Cortex of kidney (tissue), 1 donor: ENCODE measurements at places on chromosomes 2 and 18.

GRCh38 chr2:238259061-238260020 is 19.5 kb upstream of the HES6 start:
- no peak for DNase-seq

DNA sequence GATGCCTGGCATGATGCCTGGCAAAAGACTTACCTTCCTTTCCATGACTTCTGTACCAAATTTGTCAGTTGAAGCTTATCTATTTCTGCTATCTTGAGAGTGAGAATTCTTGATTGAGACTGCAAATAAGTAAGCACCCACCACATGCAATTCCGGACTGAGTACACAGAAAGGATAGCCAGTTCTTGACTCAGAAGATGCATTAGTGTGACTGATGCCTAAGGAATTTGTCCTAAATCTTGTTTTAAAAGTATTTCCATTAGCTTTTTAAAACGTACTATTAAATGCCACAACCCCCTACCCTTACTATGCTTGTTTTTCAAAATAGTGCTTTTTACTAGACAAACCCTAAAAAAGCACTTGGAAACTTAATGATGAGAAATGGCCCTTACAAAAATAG is 545 bp downstream of the MPP4 start:
- DNase-seq: no peak

DNA sequence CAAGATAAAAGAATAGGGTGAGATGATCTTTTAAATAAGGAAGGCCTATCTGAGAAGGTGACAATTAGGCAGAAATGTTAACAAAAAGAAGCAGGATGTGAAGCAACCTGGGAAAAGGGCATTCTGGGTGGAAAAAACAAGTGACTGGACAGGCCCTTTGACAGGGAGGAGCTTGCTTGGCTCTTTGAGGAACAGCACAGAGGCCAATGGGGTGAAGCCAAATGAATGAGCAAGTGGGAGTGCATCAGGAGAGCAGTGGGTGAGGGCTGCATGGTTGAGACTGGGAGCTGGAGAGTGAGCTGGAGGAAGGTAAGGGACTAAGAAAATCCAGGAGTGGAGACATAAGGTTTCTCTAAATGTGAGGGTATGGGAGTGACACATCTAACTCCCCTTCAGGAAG is 126.9 kb downstream of the TDRD15 start:
- no peak for DNase-seq

GRCh38 chr18:44909191-44909719 is 228.6 kb downstream of the SETBP1 start:
- DNase-seq: no peak

DNA sequence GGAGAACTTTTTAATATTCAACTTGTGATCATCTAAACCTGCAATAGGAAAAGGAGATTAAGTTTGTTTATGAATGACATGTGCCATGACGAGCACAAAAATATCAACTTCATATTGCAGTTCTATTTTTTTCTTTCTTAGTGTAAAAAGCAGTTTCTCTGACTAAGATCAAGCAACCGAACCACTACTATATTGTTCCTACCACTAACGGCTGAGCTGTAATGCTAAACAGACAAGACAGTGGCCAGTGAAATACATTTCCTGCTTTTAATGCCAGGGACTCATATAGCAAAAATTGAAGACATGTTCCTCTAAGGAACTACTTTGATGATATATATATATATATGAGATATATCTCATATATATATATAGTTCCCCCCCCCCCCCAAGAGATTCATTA is 1705.6 kb upstream of the TMEFF2 start:
- DNase-seq: no peak

GRCh38 chr2:172299741-172300140 is 127.6 kb upstream of the ITGA6 start:
- no peak for DNase-seq

DNA sequence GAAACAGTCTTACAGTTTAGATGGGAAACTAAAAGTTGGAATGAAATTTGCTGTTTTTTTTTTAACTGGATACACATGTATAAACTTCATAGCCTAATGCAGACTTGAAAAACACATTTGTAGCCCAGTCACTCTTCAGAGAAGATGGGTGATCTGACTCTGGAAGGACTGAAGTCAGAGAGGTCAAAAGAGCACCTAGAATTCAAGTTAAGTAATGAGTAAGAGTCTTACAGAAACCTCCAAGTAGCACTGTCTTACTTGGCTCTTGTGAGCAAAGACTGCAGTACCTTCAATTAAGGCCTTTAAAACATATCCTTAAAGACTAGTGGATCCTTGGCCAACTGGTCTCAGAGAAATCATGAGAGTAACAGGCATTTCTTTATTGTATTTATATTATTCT is 41.9 kb downstream of the TRAPPC8 start:
- DNase-seq: no peak

GRCh38 chr2:127455566-127456493 is 37.6 kb downstream of the PROC start:
- DNase-seq: no peak

GRCh38 chr2:128003463-128003862 is 24.4 kb downstream of the SAP130 start:
- no peak for DNase-seq

DNA sequence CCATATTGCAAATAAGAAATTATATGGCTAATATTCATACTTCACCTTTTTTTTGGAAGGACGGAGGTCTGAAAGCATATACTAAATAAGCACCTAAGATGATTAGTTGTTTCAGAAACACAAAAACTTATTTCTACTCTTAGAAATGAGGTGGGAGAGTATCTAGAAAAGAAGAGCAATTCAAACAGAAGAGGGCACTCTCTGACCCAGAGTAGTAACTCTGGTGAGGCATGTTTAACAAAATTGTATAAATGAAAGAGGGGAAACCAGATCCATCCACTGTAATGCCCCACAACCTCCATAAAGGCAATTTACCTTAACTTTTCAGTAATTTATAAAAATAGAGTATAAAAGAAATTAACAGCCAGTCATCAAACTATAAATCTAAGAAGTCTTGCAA is 669.6 kb upstream of the VRK2 start:
- DNase-seq: no peak

- no peak for DNase-seq
Measured at GRCh38 chr2:187617905-187618304, 63.7 kb upstream of the TFPI start.

GRCh38 chr2:1480671-1481076 is 67.4 kb downstream of the TPO start:
- DNase-seq: no peak

DNA sequence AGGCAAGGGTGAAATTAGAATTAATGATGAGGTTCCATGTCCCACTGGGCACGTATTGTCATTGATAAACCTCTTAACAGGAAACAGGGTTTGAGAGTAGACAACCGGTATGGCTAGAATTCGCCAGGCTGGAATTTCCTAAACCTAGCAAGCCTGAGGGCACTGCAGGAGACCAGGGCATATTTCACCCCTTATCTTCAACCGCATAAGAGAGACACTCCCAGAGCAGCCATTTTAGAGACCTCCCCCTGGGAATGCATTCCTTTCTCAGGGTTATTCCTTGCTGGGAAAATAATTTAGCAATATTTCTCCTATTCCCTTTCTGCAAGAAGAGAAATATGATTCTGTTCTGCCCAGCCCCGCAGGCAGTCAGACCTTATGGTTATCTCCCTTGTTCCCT is 334.6 kb upstream of the LYPD1 start:
- no peak for DNase-seq

- no peak for DNase-seq
Measured at GRCh38 chr2:60547841-60548240, 5.6 kb downstream of the BCL11A start.

- no peak for DNase-seq
Measured at GRCh38 chr2:33130054-33130447, 183.3 kb downstream of the LTBP1 start.

- DNase-seq: no peak
Measured at GRCh38 chr2:158321264-158321663, 135.3 kb downstream of the CCDC148 start.

DNA sequence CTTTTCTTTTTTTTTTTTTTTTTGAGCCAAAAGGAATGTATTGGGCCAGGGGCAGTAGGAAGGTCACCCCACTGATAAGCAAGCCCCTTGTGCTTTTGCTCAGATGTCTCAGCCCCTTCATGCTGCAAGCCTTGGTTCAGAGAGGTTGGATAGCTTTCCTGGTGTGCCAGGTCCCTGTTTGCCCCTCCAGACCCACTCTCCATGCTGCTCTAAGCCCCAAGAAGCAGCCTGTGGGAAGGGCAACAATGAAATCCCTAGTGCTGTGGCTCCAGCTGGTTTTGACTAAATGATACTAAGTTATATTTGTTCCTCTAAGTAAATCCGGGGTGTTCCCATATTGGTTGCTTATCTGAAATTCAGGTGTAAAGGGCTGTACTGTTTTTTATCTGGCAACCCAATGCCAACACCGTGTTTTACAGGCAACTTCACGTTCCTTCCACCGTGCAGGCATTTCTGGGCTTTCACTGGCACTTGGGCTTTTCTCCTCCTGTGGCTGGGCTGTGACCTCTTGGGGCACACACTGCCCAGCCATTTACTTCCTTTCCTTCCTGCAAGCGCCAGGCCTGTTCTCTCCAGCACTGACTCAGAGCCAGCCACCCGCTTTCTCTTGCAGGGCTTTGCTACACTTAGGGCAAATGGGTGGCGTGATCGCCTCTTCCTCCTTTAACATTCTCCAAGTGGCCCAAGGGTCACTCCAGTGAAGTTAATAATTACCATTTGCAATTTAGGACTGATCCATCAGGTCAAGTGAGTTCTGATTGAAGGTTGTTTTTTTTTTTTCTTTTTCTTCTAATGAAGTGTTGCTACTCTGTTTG is 21.6 kb downstream of the MERTK start:
- DNase-seq: no peak

DNA sequence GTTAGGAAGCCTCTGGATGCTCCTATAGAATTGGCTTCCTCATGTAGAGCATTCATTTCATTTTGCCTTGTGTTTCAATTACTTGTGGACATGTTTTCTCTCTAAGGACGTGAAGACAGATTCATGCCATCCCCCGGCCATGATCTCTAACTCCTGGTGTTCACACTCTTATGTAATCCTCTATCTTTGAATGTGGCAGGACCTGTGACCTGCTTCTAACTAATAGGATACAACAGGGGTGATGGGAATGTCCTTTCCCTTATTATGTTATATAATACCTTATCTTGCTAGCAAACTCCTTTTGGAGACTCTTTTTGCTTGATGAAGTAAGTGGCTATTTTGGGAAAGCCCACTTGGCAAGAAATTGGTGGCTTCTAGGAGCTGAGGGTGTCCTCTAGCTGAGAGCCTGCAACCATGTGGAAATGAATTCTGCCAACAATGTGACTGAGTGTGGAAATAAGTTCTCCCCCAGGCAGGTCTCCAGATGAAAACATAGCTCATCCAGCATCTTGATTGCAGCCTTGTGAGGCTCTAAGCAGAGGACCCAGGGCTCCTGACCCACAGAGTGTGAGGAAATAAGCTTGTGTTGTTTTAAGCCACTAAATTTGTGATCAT is 13.8 kb downstream of the DPYSL5 start:
- no peak for DNase-seq

- no peak for DNase-seq
Measured at GRCh38 chr2:197057959-197058358, 131.5 kb upstream of the PGAP1 start.

DNA sequence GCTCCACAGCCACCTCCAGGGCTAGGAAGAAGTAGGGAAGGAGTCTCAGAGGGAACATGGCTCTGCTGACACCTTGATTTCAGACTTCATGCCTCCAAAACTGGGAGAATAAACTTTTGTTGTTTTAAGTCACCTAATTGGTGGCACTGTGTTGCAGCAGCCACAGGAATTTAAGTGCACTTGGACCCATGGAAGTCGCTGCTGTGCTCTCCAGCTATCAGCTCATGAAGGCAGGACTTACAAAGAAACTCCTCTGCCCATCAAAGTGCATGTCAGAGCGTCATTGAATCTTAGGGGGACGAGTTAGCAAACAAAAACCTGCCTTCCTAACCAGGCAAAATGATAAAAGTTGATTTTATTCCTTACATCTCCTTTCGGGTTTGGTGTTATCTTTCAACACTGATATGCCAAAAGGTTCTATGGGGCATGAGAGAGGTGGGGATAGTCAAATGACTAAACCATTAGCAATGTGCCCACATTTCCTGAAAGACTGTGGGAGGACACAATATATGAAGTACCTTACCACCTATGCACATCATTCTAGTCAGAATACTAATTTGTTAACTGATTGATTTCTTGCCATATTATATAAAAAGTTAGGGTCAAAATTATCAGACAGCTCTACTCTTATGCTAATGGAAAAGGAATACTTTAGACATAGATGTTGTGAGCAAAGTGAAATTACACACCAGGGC is 235.8 kb upstream of the TNP1 start:
- no peak for DNase-seq

- no peak for DNase-seq
Measured at GRCh38 chr18:27094621-27095020, 90.5 kb downstream of the CHST9 start.

GRCh38 chr2:222669353-222669752 is 2.1 kb upstream of the MOGAT1 start:
- DNase-seq: no peak

DNA sequence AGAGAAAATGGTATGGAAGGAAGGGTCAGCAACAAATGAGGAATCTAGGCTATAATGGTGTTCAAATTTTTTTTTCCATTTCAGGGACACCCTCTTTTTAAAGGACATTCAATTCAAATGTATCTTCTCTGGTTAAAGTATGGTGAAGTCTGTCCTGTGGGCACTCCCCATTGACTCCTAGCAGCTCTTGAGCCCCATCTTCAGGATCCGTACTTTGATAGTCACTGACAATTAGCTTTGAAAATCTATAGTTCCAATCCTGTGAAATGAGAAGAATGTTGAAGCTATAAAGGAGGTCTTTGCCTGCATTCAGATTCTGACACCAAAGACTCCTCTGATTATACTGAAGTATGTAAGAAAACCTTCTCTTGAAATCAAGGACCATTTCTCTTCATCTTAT is 43.3 kb downstream of the KCNH7 start:
- DNase-seq: no peak

DNA sequence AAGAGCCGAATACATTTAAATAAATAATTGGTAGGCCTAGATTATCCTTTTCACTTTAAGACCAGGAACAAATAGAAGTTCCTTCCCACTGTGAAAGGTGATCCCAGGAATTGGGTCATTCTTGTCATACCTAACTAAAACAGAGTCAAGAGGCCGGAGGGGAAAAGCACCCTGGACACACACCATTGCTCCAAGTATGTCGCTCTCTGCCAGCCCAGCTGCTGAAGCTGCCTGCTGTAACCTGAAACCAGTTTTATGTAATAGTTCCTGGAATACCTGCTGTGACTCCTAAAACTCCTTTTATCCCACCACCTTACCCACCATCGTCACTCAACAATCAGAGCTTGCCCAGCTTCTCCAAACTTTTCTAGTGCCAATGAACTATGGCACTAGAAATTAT is 217.1 kb downstream of the PTPRM start:
- no peak for DNase-seq

GRCh38 chr2:38533180-38533579 is 69.5 kb downstream of the HNRNPLL start:
- no peak for DNase-seq

- DNase-seq: no peak
Measured at GRCh38 chr18:26422472-26423162, 125.7 kb downstream of the KCTD1 start.

GRCh38 chr2:36423172-36423571 is 67.6 kb downstream of the CRIM1 start:
- no peak for DNase-seq
